ENCODE measurements at places on chromosomes 3 and 15. TPM values are rescaled to one million over a fixed set of nuclear protein-coding genes. Genes with fewer than 3 reads are reported as not detected.

HCLS1 gene
- total RNA-seq, result 13.3 TPM

RABL3 gene
- total RNA-seq, result 13.2 TPM

IGSF10 gene
- total RNA-seq, result 1.7 TPM

P2RY13 gene
- total RNA-seq, result not detected

CNTN4 gene
- not detected for total RNA-seq

IVD gene
- 46.0 TPM for total RNA-seq

C3orf20 gene
- total RNA-seq, result 0.13 TPM

MYZAP gene
- 0.66 TPM for total RNA-seq

NR2E3 gene
- total RNA-seq, result 0.06 TPM

PIERCE2 gene
- 2.4 TPM for total RNA-seq

ADIPOQ gene
- not detected for total RNA-seq

ADAMTSL3 gene
- 0.56 TPM for total RNA-seq

KBTBD13 gene
- total RNA-seq, result not detected

FBXO45 gene
- total RNA-seq, result 7.1 TPM

CHST2 gene
- total RNA-seq, result 7.2 TPM

PLSCR2 gene
- total RNA-seq, result not detected

GABRR3 gene
- total RNA-seq, result not detected

GOLGA6L9 gene
- total RNA-seq, result 1.1 TPM

NEK10 gene
- total RNA-seq, result 26.4 TPM

AHSG gene
- not detected for total RNA-seq

SLC22A13 gene
- total RNA-seq, result 0.13 TPM

CSNK1G1 gene
- 24.4 TPM for total RNA-seq

ARPP19 gene
- total RNA-seq, result 82.3 TPM

GHSR gene
- total RNA-seq, result not detected

BFSP2 gene
- total RNA-seq, result not detected

GLDN gene
- 6.5 TPM for total RNA-seq

CCR8 gene
- not detected for total RNA-seq

HIGD2B gene
- not detected for total RNA-seq

CATSPER2 gene
- 0.75 TPM for total RNA-seq

SST gene
- total RNA-seq, result not detected

AVEN gene
- total RNA-seq, result 27.3 TPM

SCAANT1 gene
- not detected for total RNA-seq

TMEM266 gene
- total RNA-seq, result 0.06 TPM

FEZF2 gene
- total RNA-seq, result not detected

GOLGA8O gene
- total RNA-seq, result 3.2 TPM

FRMD4B gene
- 18.0 TPM for total RNA-seq

CCR1 gene
- total RNA-seq, result 0.13 TPM

GCSAM gene
- total RNA-seq, result not detected

IQCF5 gene
- total RNA-seq, result not detected

UBR1 gene
- 36.4 TPM for total RNA-seq

PTX3 gene
- 194 TPM for total RNA-seq

CLRN1 gene
- total RNA-seq, result not detected

RAD51 gene
- total RNA-seq, result 6.9 TPM

PYGO1 gene
- total RNA-seq, result 4.4 TPM

POU1F1 gene
- total RNA-seq, result not detected

ZBBX gene
- total RNA-seq, result not detected
